Stimulated activated CD8-positive, alpha-beta memory T cell treated with anti-CD3 and anti-CD28 coated beads, Interleukin-12 subunit alpha, Interleukin-12 subunit beta, amount 100 ng/mL, for 1 hour (primary cell): ENCODE measurements at places on chromosomes 11 and 22.

- no peak for DNase-seq
Measured at GRCh38 chr11:76891285-76891684, 30.6 kb downstream of the ACER3 start.

- no peak for DNase-seq
Measured at GRCh38 chr11:59272771-59273372, 60.1 kb upstream of the MPEG1 start.

DNA sequence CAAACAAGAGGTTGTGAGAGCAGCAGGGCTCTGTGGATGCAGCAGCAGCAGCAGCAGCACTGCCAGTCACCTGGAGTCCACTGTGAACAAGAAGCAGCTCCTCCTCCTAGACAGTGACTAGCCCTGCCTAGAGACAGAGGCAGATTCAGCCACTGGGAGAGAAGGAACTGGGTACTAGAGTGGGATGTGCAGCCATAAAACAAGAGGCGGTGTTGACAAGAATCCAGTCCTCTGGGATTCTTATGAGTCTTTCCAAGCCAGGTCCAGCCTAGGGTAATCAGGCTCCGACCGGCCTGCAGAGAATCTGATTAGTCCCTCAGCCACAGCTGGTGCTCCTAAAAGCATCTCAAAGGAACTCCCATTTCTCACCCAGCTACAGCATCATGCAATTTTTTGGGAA lies 83.9 kb upstream of the USP47 start:
- no peak for DNase-seq

- no peak for DNase-seq
Measured at GRCh38 chr11:89490981-89491690, at the start of gene NOX4. NOX4 (minus strand) TSS chr11:89491375; CDS start chr11:89491246, 129 bp downstream.

DNA sequence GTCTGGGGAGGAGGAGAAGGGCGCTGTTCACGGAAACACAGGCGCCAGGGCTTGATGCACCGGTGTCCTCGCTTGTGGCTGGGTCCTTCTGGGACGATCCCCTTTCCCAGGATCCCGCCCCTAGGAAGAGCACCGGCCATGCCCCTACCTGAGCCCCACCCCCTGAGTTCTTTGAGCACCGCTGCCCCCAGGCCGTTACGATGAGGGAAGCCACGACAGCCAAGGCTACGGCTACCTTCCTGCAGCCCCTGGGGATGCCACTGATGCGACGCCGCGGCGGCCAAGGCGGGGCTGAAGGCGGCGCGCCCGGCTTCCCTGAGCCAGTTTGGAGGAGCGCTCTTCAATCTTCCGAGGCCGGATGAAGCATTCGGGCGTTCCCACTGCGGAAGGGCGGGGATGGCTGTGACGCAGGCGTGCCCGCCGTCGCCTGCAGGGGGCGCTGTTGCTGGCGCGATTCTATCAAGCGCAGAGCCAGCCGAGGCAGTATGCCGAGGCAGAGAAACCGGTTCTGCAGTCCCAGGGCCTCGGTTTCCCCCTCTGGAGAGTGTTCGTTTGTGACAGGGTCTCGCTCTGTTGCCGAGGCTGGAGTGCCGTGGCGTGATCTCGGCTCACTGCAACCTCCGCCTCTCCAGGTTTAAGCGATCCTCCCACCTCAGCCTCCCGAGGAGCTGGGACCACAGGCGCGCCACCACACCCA lies 9.7 kb upstream of the NEFH start:
- peak; percentile 28 for DNase-seq

- DNase-seq = no peak
Measured at GRCh38 chr11:33339247-33339646, 82.1 kb downstream of the HIPK3 start.

DNA sequence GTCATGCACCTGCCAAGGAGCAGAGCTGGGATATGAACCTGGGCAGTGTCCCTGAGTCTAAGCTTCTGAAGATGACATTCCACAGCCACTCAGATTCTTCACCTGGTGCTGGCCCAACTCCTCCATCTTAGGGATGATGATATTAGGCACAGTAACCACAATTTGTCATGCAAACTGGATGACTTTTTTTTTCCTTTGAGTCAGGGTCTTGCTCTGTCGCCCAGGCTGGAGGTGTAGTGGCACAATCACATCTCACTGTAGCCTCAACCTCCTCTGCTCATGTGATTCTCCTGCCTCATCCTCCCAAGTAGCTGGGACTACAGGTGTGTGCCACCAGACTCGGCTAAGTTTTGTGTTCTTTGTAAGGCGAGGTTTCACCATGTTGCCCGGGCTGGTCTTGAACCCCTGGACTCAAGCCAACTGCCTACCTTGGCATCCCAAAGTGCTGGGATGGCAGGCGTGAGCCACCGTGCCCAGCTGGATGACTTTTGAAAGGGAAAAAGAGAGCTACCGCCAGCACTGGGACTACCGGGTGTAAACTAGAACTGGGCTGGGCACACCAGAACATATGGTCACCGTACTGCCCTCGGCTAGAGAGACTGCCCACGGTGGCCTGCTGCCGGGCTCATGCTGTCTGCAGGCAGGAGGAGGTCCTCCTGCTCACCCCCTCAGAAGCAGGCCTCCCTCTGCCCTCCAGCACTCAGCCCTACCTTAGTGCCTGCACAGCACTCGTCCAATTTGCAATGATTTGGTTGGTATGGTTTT lies 77.7 kb downstream of the NAT10 start:
- no peak for DNase-seq

DNA sequence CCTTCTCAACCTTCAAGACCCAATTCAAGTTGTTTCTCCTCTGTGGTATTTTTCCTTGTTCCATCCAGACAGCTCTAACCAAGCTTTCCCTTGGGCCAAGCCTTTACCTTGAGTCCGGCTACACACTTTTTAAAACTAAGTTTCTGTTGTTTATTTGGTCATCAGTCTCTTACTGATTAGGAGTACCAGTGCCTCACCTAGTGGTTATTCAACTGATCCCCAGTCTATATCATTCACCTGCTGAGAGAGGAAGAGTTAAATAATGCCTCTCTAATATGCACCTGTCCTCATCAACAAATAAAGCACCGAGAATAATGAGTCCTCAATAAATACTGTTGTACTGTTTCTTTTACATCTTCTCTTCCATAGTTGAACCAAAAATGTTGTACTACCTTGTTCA lies 160.8 kb downstream of the MSANTD4 start:
- DNase-seq = no peak

GRCh38 chr11:21254790-21255189 lies 585.4 kb downstream of the NELL1 start:
- no peak for DNase-seq

DNA sequence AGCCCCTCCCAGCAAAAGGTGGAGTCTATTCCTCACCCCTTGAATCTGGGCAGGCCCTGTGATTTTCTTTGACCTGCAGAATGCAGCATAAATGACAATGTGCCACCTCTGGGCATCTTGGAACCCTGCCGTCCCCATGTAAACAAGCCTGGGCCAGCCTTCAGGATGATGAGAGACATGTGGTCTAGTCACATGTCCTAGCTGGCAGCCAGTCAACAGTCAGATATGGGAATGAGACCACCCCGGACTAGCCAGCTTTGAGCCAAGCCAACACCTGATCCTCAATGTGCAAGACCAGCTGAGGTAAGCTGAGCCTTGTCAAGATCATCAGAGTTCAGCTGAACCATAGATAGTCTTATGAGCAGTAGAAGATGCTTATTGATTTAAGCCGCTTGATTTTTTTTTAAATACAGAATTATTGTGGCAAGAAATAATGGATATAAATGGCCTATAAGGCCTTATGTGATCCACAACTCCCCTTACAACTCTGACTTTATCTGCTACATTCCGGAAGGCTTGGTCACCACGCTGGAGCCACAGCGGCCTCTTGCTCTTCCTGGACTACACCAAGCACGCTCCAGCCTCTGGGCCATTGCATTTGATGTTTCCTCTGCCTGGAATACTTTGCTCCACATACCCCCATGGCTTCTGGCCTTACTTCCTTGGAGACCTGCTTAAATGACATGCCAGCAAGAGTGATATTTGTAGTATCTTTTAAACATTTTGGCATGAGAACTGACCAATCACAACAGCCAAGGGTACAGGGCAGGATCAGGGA lies 225.9 kb upstream of the SESN3 start:
- no peak for DNase-seq

GRCh38 chr22:44628835-44629234 lies 73.2 kb upstream of the PRR5 start:
- no peak for DNase-seq

DNA sequence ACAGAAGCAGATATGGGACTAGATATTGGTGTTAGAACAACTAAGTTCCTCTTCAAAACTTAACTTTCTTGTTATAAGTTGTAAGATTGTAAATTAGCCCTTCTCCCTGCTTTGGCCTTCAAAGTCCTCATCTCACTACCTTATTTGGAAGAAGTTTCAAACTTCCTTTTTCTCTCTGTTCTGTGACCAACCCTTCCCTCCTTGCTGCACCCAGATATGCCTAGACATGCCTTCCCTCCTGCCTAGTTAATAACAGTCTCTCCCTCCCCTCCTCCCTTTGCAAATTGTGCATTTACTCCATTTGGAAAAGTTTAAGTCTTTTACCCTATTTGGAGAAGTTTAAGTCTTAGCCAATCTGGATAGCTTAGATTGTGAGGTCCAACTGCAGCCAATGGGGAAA lies 4.9 kb downstream of the OR52K2 start:
- DNase-seq = no peak

DNA sequence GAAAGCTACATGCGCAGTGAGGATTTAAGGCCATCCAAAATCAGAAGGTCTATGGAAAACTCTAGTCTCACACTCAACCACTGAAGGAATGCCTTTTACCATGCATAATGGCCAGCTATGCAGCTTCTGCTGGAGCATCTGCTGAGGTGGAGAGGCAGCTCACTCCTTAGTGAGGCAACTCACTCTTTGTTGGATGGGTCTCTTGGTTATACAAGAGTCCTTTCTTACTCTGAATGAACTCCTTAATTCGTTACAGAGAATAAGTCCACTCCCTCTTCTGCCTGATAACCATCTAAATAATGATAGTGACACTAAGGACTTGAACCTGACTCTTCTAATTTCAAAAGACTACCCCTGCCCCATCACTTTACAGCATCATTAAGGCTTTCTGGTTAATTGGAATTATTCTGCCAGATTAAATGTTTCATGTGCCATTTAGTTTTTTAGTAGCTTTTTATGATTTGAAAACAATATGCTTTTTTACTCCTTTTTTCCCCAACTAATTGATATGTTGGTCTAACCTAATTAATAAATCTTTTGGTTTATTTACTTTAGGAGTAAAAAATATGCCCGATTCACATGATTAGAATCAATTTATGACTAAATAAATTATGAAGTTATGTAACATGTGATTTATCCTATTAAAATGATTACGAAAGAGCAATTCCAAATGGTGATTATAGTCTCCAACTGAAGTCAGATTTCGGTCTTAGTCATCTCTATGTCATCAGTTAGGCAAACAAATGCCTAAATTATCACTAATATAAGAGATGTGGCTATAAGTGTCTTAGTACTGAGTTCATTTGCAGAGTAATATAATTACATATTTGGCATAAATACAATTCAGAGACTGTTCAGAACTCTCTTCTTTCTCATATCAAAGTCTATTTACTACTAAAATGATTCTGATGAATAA lies 286.7 kb upstream of the CCDC90B start:
- DNase-seq = no peak
